ENCODE measurements at places on chromosomes 12 and 14.

GRCh38 chr14:77320238-77320935 lies at the start of gene POMT2:
TSS of gene POMT2 (minus strand) at chr14:77320883. CDS start at chr14:77320681, 202 bp downstream.
- DNase-seq: peak; percentile 91

GRCh38 chr12:1608713-1609119 lies 14.3 kb upstream of the FBXL14 start:
- no peak for DNase-seq

DNA sequence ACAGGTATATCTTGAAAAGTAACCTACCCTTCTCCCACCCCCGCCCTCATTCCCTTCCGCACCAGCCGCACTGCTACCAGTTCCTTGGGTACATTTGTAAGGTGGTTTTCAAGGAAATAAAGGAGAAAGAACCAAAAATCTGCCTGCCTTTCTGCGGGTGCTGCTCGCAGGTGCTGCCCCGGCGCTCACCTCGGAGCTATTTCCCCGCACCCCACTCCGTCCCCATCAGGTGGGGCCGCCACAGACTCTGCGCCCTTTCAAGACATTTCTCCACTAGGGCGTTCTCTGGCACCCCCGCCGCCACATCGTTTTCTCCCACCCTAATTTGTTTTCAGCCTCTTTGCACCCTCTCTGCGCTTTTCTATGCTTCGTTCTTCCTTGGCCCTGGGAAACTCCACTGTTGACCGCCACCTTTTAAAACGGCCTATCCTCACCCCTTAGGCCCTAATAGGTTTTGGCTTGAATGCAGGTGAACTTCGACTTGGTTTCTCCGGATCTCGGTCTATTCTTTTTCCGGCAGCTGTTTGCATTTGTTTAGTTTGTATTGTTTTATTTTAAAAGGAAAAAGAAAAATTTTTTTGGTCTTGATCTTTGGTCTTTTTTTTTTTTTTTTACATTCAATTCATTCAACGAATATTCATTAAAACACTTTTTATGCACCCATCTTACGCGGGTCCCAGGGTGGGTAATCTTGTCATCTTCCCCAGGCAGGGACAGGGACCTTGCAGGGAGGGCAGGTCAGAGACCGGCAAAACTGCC lies 3.0 kb downstream of the VSX2 start:
- no peak for DNase-seq

- no peak for DNase-seq
Observed at GRCh38 chr12:40013847-40014246, 92.0 kb downstream of the SLC2A13 start.

DNA sequence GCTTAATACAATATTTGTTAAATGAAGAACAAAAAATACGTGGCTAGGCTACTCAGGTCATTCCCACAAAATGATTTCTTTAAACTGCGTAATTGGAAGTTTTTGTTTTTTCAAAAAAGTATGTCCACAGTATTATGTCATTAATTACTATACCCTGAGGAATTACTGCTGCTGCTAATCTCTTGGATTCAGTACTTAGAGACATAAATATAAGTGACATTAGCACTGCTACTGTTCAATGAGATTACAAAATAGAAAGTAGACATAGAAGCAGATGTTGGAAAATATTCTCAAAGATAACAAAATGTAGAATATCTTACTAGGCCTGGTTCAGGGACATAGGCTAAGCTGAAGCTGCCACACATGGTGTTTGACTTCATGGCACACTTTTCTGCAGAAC lies 36.3 kb downstream of the HMGA2 start:
- DNase-seq: no peak

DNA sequence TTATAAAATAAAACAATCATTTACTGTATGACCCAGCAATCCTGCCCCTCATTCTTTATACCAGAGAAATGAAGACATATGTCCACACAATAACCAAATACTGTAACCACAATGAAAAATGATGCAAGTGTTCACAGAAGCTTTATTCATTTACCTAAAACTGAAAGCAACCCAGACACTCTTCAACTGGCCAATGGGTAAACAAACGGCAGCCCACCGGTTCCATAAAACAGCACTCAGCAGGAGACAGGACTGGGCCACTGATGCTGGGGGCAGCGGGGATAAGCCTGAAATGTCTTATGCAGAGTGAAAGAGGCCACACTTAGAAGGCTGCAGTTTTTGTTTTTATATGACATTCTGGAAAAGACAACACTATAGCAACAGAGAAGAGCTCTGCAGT lies 15.1 kb downstream of the DDX51 start:
- no peak for DNase-seq

- no peak for DNase-seq
Observed at GRCh38 chr14:94093418-94093817, 12.3 kb downstream of the IFI27L1 start.

GRCh38 chr12:40238266-40238902 lies 13.6 kb downstream of the LRRK2 start:
- DNase-seq: no peak

DNA sequence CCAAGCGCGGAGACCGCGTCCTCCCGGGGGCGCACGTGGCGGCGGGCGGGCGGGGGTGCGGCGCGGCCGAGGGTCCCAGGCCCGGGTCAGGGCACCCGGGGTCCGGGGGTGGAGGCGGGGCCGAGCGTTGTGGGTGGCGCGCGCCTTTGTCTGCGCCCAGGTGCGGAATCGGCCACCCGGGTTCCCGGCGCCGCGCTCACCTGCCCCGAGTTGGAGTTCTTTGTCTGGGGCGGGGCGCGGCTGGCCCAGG lies 50.1 kb downstream of the LRCOL1 start:
- no peak for DNase-seq

- no peak for DNase-seq
Observed at GRCh38 chr14:79285263-79285662, 926.0 kb downstream of the DIO2 start.

DNA sequence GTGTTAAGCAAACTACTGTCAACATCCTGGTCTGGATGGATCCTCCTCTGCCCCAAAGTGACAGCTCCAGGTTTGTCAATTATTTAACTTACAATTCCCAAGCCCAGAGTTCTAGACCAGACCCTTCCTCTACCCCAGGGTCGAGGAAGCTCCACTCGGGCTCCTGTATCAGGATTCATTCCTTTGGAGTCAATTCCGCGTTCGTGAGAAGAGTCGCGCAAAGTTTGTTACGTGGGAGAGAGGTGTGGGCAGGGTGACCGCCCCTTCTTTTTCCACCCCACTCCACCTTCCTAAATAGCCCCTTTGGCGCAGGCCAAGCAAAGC lies 479 bp downstream of the SEL1L start:
- no peak for DNase-seq

DNA sequence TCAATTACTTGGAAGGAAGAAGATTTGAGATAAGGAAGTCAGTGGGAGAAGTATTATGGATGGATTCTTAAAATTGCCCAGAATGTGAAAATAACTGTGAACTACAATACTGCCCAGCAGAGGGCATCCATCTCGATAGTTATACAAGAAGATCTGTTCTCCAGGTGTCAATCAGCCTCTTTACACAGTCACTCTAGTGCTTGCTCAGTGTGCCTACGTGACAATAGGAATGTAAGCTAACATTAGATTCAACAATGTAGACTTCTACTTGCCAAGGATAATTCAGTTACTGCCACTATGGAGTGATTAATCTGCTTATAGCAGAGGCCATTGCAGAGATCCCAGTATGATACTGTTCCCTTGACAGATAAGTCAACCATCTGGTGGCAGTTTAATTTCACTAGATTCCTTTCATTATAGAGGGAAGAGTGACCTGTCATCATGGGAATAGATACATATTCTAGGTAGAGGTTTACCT lies 10.6 kb upstream of the MAP4K5 start:
- peak; percentile 81 for DNase-seq

DNA sequence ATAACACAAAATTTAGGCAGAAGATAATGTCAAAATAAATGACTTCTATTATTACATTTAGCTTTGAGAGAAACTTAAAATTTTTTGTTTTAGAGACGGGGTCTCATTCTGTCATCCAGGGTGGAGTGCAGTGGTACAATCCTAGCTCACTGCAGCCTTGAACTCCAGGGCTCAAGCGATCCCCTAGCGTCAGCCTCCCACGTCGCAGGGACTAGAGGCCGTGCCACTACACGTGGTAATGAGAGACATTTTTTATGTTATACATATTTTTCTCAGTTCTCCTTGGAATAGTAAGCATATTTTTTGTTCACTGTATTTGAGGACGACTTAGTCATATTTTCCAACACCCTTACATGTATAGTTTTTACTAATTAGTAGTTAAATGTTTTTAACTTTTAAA lies 21.5 kb upstream of the NUDT4 start:
- no peak for DNase-seq

DNA sequence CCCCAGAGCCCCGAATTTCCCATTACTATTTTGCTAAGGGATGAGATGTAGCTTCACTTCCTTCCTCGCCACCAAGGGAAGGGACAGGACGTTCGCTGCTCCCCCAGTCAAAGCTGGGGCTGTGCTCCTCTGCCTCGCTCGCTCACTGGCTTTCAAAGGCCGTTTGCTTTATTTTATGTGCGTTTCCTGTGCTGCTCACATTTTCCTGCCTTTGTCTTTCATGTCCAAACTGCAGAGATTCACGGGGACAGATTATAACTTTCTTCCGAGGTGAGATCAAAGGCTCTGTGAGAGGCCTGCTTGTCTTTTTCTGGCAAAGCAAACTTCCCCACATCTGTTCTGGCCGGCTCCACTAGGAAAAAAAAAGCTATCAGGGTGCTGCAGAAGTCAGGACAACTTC lies 76.0 kb upstream of the FZD10 start:
- no peak for DNase-seq

Data from NCI-H1436 (cell line).